ENCODE measurements at places on chromosomes 2 and 18.

GRCh38 chr2:216761133-216761532, 65.8 kb upstream of the IGFBP5 start:
- DNase-seq = no peak

DNA sequence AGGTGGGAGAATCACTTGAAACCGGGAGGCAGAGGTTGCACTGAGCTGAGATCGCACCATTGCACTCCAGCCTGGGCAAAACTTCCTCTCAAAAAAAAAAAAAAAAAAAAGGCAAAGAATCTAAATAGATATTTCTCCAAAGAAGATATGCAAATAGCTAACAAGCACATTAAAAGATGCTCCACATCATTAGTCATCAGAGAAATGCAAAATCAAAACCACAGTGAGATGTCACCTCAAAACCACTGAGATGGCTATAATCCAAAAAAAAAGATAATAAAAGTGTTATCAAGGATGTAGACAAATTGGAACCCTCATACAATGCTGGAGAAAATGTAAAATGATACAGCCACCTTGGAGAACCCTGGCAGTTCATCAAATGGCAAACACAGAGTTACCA, 8.4 kb downstream of the ST8SIA5 start:
- DNase-seq = no peak

DNA sequence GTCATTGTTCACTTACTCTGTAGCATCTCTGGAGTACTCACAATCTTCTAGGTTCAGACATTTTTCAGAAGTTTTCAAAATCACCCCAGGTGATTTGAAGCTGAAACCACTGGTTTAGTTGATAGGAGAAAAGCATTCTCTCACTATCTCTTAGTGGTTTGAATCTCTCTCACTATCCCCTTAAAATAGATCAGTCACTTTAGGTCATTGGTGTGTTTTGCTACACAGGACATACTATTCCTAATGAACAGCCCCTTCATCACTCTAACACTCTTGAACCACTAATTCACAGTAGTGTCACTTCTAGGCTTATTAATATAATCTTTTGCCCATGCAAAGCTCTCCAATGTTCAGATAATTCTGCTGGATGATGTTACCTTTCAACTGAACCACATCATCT, 34.5 kb downstream of the LYPD6 start:
- DNase-seq = no peak

- peak; percentile 51 for DNase-seq
Measured at GRCh38 chr2:60555066-60555782, 1.8 kb upstream of the BCL11A start.

- DNase-seq = no peak
Measured at GRCh38 chr2:215082446-215082845, 56.0 kb downstream of the ABCA12 start.

- no peak for DNase-seq
Measured at GRCh38 chr2:236616624-236617023, 47.0 kb downstream of the ACKR3 start.

DNA sequence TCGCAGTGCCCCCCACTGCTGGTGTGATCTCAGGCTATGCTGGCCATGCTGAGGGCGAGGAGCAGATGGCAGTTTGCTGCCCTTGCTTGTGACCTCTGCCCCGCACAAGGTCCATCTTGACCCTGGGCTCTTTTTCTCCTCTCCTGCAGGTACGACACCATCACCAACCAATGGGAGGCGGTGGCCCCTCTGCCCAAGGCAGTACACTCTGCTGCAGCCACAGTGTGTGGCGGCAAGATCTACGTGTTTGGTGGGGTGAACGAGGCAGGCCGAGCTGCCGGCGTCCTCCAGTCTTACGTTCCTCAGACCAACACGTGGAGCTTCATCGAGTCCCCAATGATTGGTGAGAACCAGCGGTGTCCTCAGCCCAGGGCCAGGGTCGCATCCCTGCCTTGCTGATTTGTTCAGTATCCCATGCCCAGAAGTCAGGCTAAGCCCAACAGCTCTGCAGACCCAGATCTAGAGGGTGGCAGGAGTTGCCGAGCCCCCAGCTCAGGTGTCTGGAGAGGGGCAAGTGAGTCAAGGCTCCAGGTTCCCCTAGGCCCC, 223.8 kb downstream of the ATAD2B start:
- no peak for DNase-seq

DNA sequence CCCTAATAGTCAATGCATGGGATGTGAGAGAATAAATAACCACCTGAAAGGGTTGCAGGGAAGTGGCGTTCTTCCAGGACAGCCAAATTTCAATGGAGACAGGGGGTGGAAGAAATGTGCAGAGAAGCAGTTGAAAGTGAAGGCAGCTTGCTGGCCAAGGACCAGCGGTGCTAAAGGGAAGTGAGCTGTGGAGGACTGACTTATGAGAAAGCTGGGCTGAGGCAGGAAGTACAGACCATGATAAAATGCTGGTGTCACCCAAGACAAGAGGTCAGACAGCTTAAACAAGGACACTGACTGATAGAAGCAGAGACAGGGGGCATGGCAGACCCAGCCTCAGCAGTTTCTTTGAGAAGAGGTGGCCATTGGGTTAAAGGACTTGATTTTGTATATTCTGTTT, 106.7 kb downstream of the DTNB start:
- peak; percentile 40 for DNase-seq

GRCh38 chr18:58847383-58848071, 17.1 kb upstream of the ZNF532 start:
- DNase-seq = no peak

GRCh38 chr2:24618144-24618543, 127.1 kb downstream of the NCOA1 start:
- DNase-seq = no peak

DNA sequence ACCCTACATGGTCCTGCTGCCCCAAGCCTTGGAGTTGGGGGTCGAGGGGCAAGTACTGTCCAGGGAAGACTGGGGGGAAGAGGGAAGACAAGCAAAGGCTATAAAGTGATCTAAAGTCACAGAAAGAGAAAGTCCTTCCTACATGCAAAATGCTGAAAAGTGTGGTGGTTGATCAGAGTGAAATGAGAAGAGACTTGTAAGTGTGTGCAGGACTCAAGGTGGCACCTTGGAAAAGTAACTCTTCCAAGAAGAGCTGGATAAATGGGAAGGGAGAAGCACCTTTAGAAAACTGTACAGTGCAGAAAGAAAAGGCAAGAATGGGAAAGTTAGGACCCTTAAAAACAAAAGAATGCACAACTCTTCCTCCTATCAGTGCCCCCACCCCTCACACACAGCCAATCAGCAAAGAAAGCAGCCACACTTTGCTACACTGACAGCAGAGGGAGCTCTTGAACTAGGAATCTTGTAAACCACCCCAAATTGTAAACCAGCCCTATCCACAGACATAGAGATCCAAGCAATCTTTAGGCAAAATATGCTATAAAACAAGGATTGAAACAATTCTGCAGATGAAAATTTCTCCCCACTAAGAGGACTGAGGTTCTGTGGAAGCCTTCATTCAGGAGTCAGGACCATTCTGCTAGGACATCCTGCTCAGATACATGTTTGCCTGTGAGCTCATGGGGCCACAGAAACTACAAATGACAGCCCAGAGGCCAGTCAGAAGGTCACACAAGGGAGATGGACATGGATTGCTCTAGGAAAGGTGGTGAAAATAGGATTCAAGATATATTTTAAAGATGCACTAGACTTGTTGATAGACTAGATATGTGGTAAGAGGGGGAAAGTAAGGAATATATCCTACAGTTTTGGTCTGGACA, 146.4 kb downstream of the FTCDNL1 start:
- DNase-seq = peak; percentile 44

DNA sequence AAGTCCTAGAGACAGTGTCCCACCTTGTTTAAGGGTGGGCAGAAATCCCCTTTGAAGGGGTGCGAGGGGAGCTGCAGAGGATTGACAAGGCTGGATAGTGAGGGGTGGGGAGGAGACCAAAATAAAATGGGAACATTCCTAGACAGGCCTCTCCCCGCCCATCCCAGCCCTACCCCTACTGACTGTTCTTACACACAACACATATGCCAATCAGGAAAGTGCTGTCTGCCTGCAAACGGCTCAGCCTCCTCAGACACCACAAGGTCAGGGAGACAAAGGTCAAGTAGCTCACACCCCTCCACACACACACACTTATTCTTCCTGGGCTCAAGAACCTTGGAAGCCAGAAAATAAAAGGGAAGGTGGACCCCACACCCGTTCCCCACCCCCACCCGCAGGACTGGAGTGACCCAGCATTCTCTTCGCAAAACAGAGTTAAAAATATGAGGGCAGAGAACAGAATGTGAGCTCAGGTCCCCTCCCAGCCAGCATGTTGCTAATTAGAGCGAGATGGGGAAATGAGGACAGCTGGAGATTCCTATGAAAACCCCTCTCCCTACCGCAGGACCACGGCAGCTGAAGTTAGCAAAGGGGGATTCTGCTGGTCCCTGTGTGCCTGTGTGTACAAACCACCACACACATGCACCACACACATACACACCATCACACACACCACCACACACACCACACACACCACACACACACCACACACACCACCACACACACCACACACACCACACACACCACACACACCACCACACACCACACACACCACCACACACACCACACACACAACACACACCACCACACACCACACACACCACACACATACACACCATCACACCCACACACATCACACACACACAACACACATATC, 197.8 kb downstream of the TNS1 start:
- DNase-seq = no peak

- DNase-seq = no peak
Measured at GRCh38 chr2:46213906-46214305, 83.3 kb upstream of the EPAS1 start.

DNA sequence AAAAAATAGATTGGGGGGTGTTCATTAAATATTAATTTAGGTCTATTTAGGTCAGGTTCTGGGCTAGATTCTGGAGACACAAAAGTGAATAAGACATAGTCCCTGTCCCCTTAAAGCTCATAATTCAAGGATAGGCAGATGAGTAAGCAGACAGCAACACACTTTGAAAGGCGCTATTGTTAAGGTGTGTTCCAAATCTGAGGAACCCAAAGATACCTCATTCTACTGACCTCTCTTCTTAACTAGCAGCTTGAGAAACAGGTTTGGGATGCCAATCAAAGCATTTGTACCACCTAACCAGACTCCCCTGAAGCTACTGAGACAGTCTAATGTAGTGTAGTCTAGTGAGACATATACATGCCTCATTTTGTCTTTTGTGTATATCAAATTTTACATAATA, 34.8 kb downstream of the SEMA4F start:
- no peak for DNase-seq

DNA sequence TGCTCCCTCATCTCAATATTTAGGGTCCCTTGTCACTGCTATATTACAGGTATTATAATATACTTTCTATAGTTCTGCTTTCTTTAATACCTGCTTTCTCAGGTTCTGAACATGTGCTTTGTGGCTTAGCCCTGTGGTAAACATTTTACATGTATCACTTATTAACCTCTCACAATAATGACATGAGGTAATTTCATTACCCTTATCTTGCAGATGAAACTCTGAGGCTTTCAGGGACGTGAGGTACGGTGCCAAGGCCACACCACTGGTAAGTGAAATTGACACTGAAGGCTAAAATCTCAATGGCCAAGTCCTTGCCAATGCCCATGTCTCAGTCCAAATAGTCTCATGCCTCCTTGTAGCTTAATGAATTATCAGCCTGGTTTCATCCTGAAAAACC, 21.7 kb downstream of the LINC00305 start:
- DNase-seq = no peak

- DNase-seq = no peak
Measured at GRCh38 chr18:61764381-61764780, 128.4 kb downstream of the RNF152 start.

- peak; percentile 28 for DNase-seq
Measured at GRCh38 chr2:121220995-121221394, 64.0 kb downstream of the TFCP2L1 start.

GRCh38 chr2:19138264-19138825, 220.1 kb downstream of the OSR1 start:
- no peak for DNase-seq

GRCh38 chr2:95539290-95539689, 52.5 kb upstream of the TRIM43 start:
- peak; percentile 38 for DNase-seq

- DNase-seq = peak; percentile 25
Measured at GRCh38 chr18:62596145-62597005, 73.5 kb downstream of the ZCCHC2 start.

DNA sequence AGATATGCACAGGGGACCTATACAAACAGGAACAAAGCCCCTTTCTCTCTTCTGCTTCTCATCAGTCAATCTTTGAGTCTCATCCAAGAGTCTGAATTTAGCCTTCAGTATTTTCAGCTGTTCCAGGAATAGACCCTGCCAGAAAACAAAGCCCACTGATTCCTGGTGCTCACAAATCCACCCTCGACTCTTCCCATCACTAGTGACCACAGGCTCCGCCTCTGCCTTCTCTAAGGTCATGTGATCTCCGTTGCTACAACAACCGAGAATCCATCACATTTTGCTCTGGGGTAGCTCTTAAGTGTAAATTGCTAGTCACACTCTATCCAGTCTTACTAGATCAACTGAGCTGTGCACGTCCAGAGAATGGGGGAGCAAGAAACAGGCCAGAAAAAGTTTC, 46.4 kb upstream of the SPTBN1 start:
- DNase-seq = no peak

GRCh38 chr18:75529394-75529793, 101.9 kb upstream of the SMIM21 start:
- no peak for DNase-seq

DNA sequence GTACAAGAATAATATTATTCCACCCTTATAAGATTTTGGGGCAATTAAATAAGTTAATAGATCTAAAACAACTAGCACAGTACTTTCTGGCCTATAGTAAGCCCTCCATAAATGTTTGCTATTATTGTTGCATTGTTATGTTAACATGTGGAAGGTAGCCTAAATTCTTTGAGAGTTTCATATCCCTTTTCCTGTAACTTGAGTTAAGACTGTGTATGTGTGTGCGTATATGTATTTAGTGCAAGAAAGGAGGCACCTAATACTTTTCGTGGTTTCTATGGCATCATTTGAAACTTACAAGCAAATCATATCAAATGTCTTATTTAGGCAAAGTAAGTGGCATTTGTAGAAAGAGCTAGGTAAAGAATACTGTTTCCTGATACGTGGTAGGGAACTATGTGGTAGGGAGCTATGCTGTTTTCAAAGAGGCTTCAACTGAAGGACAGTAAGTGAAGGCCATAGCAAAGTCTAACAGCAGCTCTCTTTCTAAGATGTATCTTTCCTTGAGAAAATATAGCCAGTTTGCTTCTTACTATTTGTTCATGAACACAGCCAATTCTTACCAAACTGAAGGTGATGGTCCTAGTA, 36.8 kb upstream of the C2orf74 start:
- DNase-seq = no peak

DNA sequence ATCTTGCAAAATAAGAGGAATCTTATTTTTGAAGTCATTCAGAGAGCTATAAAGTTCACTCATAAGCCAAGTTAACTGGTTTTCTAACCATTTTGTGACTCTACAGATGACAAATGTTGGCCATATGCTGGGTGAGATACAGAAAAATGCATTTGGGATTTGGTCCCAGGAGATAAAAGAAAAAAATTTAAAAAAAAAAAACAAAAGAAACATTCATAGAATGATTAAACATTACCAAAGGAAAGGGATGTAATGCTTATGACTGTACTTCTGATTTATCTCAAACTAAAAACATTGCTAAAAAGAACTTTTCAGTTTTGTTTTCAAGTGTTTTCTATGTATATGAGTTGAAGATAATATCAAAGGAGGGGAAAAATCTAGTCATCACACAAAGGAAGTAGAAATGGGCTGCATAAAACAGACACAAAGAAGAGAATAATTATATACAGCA, 43.1 kb downstream of the PELI1 start:
- DNase-seq = no peak

GRCh38 chr2:29223851-29224692, 108.9 kb downstream of the CLIP4 start:
- DNase-seq = peak; percentile 90

- DNase-seq = no peak
Measured at GRCh38 chr2:238835726-238836301, 12.1 kb upstream of the TWIST2 start.

GRCh38 chr18:67301592-67301991, 214.9 kb downstream of the DSEL start:
- DNase-seq = peak; percentile 36

Data from fibroblast of mammary gland (primary cell).